ENCODE measurements at places on chromosomes 2 and 18.

GRCh38 chr2:208545403-208546042, 138.9 kb downstream of the PTH2R start:
- DNase-seq = no peak

DNA sequence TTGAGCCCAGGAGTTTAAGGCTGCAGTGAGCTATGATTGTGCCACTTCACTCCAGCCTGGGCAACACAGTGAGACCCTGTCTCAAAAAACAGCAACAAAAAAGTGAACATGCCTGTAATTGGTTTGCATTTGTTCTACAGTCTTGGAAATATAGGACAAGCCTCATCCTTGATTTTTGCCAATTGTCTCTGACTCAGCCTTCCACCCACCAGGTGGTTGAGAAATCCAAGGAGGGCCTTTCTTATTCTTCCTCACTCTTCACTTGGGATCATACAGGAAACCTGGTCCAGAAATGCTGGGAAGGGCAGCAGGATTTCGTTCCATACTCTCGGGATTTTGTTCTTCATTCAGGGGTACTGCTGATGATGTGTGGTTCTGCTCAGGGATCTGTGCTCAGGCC, 94.6 kb downstream of the CDC42EP3 start:
- no peak for DNase-seq

- peak; percentile 66 for DNase-seq
These were observed 78.3 kb downstream of the STPG4 start for GRCh38 chr2:47076586-47077441.

DNA sequence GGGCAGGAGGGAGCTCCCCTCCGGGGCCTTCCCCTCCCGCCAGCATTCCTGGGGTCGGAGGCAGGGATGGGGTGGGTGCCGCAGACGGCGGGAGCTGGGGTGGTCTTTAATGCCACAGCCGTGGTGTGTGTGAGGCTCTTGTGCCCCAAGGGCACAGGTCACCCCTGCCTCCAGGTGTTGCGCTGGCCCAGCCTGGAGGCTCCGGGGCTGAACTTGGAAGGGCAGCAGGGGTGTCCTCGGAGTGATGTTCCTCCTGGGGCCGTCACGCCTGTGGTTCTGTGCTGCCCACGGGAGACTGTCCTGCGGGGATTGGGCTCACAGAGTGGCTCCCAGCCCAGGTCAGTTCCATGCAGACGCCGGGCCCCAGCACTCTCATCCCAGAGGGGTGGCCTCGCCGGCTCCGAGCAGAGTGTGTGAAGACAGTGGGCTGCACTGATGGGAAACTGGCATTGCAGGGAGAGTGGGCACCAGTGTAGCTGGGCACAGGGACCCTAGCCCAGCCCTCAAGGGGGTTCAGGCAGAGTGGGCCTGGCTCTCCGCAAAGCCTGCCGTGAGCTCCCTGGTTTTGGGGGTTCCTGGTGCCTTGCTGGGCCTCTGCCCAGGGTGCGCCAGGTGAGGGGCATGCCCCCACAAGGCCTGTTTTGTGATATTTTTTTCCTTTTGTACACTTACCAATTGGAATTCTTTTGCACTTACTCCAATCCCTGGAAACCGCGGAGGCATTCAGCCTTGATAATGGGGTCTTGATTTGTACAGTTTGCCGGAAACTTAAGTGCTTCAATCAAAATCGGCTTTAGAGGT, 56.7 kb downstream of the NFATC1 start:
- DNase-seq = no peak

GRCh38 chr2:147342329-147342728, 502.5 kb upstream of the ACVR2A start:
- DNase-seq = no peak

DNA sequence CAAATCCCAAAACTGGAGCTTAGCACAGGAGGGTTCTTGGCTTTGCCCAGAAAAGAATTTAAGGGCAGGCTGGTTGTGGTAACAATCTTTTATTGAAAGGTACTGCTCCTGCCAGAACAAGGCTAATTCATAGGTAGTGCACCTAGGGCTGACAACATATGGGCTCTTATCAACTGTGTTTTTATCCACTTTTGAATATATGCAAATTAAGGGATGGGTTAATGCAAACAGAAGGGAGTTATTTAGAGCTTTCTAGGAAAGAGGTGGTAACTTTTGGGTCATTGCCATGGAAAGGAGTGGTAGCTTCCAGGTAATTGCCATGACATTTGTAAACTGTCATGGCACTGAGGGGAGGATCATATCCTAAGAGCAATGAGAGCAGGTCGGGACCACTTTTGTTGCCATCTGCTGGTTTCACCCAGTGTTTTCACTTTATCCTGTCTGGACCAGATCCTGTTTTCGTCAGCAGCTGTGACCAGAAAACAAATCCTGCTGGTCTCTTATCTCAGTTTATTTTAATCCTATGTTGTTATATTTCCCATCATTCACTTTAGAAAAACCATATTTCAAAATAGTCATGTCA, 981 bp downstream of the C2orf66 start:
- DNase-seq = no peak
